ENCODE measurements at places on chromosomes 2 and 18.

DNA sequence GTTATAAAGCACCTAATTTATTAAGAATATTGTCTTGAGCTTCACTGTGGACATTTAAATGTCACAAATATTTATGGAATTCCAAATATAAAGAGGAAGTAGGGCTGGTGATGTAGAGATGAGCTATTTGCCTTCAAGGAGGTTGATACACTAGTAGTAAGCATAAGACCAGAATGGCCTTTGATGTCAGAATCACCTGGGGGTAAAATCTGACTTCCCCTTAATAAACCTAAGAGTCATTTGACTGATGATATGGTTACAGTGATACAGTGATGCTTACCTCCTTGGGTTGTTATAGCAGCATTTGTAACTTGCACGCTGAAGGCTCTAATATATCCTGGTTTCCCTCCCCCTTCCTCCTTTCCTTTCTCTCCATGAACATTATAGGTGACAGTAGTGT is 143.7 kb downstream of the CERS6 start:
- DNase-seq, result no peak

DNA sequence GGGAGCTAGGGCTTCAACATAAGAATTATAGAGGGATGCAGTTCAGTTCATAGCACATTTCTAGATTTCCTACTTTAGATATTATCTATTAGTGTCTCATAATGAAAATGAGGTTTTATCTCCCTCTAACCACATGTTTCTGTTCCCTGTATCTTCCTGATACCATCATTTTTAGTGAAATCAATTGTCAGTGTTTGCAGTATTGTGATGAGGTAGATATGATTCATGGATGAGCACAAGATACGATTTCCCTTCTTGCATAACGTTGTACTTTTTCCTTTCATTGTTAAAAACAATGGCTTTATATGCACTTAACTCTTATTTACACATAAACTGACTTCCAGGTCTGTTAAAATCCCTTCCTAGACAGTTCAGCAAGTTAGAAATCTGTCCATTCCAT is 211.4 kb downstream of the ZBTB7C start:
- no peak for DNase-seq

- DNase-seq, result no peak
Measured at GRCh38 chr2:112147382-112148168, 9.4 kb downstream of the FBLN7 start.

DNA sequence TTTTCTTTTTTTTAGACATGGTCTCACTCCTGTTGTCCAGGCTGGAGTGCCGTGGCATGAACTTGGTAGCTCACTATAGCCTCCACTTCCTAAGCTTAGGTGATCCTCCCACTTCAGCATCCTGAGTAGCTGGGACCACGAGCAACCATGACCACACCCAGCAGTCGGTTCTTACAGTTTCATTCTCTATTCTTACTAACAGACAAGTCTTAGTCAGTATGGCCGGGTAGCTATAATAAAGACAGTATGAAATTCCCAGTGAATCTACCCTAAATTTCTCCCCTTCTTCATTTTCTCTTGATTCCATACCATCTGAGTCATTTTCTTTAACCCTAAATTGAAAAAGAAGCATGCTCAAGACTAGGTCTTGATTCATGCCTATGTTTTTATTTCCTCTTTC is 775.3 kb upstream of the NRXN1 start:
- DNase-seq, result no peak

DNA sequence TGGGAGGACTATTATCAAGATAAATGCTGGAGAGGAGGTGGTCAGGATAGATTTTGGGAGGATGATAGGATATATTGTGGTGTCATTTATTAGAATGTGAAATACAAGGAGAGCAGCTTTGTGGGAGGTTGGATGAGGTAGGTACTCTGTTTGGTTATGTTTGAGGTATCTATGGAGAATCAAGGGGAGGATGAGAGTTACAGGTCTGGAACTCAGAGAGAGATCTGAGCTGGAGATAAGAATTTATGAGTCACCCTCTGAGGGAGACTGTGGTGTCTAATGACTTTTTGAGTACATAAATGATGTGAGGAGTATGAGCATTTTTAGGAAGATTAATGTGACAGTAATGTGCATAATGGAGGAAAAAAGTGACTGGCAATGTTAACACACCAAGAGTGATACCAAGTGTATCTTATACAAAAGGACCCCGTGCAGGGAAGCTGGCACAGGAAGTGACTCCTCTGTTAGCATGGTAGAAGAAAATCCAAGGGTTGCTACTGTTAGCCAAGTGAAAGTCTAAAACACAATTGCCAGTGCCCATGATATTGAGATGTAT is 48.2 kb downstream of the CRIM1 start:
- DNase-seq, result no peak

- no peak for DNase-seq
Measured at GRCh38 chr2:95381212-95382191, 21.0 kb upstream of the FAHD2A start.

All from activated CD4-positive, alpha-beta T cell treated with anti-CD3 and anti-CD28 coated beads for 4 hours (primary cell).